ENCODE measurements at places on chromosomes 16 and 17. TPM values are rescaled to one million over a fixed set of nuclear protein-coding genes. Genes with fewer than 3 reads are reported as not detected.

DNA sequence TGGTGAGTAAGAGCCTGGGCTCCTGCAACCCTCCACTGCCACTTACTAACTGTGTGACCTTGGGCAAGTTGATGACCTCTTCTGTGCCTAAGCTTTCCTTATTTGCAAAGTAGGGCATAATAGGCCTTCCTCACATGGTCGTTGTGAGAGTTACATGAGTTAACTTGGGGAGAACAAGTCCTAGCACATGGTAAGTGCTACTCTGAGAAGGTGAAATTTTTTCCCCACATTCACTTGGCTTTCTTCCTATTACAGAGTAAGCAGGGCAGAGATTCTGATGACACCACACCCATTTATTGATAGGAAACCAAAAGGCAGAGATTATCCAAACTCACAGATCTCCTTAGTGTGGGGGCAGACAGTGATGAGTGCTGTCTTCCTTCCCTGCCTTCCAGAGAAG, 1.6 kb downstream of the KCNH4 start:
- peaks cover 7% of the 10 kb centered on the region for H3K4me1 ChIP-seq
- no peak for DNase-seq

DNA sequence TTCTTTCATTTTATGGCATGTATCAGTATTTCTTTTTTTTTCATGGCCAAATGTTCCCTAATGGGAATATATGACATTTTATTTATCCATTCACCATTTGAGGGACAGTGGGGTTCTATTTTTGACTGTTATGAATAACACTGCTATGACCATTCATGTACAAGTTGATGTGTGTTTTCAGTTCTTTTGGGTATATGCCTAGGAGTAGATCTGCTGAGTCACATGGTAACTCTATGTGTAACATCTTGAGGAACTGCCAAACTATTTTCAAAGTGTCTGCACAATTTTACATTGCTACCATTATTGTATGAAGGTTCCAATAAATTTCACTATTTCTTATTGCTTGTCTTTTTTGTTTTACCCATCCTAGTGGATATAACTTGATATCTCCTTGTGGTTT, 223.0 kb downstream of the TANC2 start:
- DNase-seq, result peak; percentile 77
- no peaks in the 10 kb centered on the region for H3K36me3 ChIP-seq
- no peaks in the 10 kb centered on the region for H3K4me1 ChIP-seq

DNA sequence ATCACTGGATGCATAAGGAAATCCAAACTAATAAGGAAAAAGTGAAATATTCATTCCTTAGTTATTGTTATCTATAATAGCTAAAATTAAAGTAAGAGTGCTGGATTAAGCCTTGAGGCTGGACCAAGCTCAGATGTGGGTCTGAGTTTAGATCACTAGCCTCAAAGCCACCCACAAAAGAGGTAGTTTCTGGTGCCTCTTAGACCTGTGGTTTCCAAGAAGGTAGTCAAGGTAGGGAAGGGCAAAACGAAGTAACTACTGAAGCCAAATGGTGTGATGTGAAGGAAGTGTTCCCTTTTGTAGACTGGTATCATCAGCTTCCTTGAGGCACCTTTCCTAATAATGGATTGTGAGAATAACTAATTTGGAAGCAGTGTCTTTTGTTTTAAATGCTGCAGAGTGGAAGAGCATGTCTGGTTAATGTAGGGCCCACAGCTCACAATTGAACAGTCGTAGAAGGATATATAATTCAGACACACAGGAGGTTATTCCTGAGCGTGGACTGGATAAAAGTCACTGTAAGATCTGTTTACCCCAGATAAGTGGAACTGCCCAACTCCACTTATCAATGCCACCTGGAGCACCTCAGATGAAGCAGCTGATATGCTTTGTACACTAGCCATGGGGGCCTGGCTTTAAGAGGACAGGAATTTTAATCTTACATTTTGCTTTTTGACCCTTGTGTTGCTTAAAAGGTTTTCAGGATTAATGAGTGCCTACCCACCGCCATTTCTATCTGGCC, 31.7 kb upstream of the LCMT1 start:
- H3K4me3 ChIP-seq, result no peak overlapping the region
- DNase-seq, result no peak
- H3K27me3 ChIP-seq, result no peaks in the 10 kb centered on the region
- no peaks in the 10 kb centered on the region for H3K36me3 ChIP-seq
- no peak overlapping the region for H3K27ac ChIP-seq

- H3K4me1 ChIP-seq, result peaks cover 10% of the 10 kb centered on the region
- peak; percentile 79 for DNase-seq
- peak overlapping the region; percentile 61 for H3K27ac ChIP-seq
- H3K4me3 ChIP-seq, result no peak overlapping the region
- H3K36me3 ChIP-seq, result no peaks in the 10 kb centered on the region
Observed at GRCh38 chr16:85563515-85564276, 49.4 kb upstream of the GSE1 start.

Gene RRAD
- polyA plus RNA-seq, result 7.8 TPM

Gene C17orf67
- polyA plus RNA-seq, result 0.54 TPM
